ENCODE measurements at places on chromosomes 12 and 14.

- no peak for DNase-seq
These were observed 17.4 kb downstream of the PYGL start for GRCh38 chr14:50926851-50927386.

GRCh38 chr12:11943919-11944700 lies 126.6 kb upstream of the BCL2L14 start:
- DNase-seq = no peak

DNA sequence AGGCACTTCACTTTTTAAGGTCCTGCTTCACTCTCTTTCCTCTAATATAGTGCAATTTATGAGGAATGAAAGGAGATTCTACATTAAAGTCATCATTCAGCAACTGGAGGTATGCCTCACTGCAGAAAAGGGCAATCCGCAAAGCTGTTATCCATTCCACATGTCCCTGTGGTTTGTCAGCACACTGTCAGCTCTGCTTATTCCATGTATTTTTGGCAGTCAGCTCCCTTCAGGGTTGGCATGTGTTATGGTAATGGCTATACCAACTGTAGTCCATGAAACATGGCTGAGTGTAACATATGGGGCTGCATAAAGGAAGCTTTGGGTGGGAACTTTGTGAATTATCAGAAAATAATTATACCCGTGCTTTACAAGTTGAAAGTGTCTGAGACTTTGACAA lies 154.1 kb downstream of the GALC start:
- no peak for DNase-seq

DNA sequence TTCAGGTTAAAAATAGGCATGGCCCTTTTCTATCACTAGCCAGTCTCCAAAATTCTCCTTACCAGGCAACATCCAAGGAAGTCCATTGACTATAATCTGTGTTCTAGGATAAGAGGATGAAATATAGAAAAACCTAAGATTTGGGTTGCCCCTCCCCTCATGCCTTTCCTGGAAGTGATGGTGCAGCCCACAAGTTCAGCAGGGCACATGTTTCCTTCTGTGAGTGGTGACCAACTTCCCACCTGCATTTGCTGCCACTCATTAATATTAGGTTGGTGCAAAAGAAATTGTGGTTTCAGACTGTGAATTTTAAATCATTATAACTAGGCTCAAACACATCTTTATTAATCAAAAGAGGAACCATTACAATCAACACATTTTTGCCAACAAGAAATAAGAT lies 250.5 kb upstream of the FKBP4 start:
- DNase-seq = no peak

DNA sequence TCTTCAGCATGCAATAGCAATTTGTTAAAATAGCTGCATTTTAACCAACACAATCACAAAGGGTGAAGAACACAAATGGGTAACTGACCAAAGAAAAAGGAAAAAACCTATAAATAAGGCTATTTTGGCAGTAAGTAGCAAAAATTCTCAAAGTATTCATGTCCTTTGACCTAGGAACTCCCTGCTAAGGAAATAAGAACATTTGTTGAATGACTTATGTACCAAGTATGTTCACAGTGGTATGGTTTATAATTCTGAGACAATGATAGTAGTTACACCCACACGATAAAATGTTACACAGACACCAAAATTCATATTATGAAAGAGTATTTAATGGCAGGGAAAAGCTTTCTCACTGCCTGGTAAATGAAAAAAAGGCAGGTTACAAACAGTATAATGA lies 16.9 kb downstream of the CCDC88C start:
- DNase-seq = no peak

GRCh38 chr14:34983786-34984185 lies 994 bp downstream of the SRP54 start:
- no peak for DNase-seq

DNA sequence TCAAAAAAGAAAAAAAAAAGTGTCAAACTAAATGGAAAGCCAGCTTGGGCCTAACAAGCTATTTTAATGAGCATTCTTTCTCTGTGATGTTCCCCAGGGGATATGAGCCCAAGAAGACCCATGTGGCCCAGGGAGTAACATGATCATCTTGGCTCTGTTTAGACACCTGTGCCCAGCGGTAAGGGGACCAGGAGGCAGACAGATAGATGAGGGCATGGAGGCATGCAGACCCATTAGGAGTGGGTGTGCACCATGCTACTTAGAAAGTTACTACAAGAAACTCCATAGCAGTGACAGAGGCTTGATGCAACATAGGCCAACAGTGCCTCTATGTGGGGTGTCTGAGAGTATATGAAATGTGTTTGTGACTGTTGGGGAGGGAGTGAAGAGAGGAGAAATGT lies 3.1 kb upstream of the CREBL2 start:
- no peak for DNase-seq
